ENCODE measurements at places on chromosomes 11 and 22. TPM values are rescaled to one million over a fixed set of nuclear protein-coding genes. Genes with fewer than 3 reads are reported as not detected.

DNA sequence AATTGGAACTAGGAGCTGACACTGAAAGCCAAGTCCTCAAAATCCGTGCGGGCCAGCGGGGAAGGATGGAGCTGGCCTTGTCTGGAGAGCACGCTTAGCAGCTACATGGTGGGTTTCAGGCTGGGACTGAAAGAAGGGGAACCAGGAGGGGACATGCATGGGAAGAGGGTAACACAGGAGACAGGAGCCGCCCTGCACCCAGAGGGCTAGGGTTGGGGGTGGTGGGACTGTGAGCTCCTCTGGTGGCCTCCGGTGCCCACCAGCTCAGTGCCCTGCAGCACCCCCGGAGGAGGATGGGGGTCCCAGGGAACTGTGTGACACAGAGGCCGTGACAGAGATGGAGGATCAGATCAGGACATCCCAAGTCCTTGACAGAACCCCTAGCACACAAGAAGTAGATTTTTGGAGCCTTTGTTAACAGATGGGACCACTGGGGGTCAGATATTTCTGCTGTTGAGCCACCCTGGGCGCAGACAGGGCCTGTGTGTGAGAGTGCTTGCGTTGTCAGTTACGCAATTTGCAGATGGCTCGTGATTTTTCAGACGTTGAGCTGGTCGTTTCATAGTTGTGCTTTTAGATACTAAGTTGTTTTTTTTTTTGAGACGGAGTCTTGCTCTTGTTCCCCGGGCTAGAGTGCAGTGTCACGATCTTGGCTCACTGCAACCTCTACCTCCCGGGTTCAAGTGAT lies 21.3 kb upstream of the GRAMD4 start:
- DNase-seq = no peak

GRCh38 chr11:81787584-81788049 lies 946.0 kb downstream of the FAM181B start:
- no peak for DNase-seq

DNA sequence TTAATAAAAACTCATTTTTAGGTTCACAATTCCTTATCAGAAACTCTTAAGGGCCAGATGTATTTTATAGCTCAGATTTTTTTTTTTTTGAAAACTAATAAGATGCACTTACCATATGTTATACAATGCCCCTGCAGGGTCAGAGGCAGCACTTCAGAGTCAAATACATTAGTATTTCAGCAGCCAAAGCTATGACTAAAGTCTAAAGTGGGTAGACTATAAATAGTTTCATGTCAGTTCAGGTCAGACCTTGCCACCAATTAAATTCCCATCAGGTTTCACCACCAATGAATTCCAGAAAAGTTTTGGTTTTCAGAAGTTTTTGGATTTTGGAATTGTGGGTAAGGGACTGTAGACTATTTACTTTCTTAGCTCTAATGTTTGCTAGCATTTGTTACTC lies 75.9 kb downstream of the FAM83F start:
- DNase-seq = no peak

- DNase-seq = peak; percentile 75
Observed at GRCh38 chr22:41198027-41198580, 7.0 kb upstream of the L3MBTL2 start.

DNA sequence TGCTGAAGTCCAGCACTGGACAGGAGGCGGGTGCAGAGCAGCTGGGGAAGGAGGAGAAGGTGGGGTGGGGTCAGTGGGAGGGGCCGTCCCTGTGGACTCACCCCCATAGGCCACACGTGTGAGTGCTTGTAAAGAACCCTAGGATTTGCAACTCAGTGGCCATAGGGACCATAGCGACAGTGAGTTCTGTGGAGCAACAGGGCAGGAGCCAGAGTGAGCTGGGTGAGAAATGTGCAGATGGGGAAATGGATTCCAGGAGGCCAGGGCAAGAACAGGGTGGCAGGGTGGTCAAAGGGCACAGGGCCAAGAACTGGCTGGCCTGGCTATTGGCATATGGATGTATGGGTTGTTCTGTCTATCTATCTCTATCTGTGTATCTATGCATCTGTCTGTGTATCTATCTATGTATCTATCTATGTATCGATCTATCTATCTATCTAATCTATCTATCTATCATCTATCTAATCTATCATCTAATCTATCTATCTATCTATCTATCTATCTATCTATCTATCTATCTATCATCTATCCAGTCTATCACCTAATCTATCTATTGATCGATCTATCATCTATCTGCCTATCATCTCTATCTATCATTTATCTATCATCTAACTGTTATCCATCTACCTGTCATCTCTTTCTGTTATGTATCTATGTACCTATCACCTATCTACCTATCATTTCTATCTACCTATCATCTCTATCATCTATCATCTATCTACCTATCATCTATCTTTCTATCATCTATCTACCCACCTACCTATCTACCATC lies 889.0 kb downstream of the TBC1D22A start:
- DNase-seq = no peak

DNA sequence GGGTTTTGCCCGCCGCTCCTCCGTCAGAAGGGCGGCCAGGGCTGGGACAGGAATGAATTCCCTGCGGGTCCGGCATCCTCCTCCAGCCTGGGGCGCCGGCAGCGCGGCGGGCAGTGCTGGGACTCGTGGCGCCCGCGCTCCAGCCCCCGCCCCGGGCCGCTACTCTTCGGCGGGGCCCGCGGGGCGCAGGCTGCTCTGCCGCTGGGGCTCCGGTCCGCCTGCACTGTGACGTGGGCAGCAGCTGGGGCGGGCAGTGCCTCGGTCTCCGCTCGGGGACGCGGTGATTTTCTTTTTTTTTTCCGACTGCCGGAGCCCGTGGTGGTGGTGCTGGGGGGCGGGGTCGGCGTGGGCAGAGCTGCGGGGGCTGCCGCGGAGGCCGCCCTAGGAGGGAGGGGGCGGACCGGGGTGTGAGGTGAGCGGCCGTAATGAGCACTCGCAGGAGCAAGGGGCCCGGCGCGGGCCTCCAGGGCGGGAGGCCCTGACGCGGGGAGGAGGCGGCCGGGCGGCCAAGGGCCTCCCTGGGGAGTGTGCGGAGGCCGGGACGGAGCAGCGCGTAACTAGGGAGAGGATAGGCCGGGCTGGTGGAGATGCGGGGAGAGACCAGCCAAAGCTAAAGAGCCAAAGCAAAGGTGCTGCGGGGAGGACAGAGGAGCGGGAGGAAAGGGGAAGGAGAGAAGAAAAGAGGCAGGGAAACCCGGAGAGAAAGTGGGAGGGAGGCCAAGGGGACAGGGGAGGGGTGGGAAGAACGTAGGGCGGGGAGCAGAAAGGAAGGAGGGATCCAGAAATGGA lies 73.3 kb upstream of the ZBED5 start:
- peak; percentile 90 for DNase-seq

DNA sequence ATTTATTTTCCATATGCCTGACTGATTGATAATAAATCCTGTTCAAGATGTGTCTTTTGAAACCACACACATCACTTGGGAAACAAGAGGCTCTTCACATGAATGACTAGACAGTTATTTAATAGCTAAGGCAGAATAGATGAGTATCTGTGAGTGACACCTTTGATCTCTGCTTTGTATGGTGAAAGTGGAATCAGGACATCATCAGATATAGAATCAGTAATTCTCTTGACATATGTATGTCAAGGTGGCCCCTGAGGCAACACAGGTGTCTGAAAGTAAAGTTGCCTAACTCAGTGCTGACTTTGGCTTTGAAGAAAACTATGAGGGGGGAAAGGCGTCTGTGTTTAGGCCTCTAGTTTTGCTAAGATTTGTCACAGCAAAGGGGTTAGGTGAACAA lies 11.5 kb upstream of the CASP4 start:
- no peak for DNase-seq

DNA sequence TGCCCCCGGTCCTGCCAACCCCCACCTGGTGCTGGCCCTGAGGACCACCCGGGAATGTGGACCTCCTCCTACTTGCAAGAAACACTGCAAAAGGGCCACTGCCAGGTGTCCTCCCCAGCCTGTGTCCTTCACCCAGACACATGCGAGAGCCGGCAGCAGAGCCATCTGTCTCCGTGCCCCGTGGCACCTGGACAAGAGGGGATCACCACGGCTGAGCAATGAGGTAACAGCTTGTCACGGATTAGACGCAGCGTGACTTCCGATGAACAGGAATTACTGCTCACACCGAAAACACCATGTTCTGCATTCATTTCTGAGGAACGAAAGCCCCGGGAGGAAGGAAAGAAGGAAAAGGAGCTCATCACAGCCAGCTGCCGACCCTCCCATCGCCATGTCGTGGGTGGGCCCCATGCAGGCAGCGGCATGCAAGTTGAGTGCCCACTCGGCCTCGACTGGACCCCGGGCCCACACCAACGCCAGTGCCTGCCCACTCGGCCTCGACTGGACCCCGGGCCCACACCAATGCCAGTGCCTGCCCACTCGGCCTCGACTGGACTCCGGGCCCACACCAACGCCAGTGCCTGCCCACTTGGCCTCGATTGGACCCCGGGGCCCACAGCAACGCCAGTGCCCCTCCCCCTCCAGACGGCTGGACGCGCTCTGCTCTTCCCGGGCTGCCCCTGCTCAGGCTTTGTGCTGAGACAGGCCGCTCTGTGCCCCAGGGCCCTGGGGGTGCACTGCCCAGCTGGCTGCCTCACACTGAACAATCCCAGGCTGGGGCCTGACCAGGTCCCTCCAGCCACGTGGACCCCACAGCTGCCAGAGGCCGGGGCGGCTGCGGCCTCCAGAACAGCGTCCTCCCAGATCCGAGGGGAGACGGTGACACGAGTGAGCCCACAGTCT lies 22.0 kb downstream of the CHID1 start:
- no peak for DNase-seq

DNA sequence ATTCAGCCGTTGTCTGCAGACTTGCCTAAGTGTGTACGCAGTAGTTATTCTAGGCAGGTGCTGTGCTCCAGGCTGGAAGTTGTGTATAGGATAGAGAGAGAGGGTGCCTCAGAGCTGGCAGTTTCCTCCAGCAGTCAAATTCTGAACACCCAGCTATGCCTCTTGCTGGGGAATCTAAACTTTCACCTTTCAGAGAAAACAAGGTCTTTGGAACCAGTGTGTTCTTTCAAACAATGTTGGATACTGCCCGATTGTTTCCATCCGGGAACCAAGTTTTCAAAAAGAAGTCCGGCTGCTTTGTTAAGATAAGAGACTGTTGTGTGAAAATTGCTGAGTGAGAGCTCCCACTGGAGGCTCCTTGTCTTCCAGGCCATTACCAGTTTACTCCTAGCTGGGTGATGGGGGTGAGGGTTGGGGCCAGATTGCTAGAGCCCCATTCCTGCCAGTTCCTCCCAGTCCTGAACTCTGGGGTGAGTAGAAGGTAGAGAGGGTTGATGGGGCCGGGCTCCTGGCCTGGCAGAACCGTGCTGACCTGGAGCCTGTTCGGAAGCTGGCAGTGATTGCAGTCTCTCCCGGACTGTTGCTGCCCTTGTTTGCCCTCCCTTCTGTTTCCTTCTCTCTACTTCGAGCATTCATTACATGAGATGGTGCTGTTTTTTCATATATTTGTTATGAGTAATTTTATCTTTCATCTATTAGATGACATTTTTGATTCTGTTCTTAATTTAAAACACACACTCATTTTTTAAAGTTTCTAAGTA lies 150.2 kb downstream of the TEAD1 start:
- no peak for DNase-seq

DNA sequence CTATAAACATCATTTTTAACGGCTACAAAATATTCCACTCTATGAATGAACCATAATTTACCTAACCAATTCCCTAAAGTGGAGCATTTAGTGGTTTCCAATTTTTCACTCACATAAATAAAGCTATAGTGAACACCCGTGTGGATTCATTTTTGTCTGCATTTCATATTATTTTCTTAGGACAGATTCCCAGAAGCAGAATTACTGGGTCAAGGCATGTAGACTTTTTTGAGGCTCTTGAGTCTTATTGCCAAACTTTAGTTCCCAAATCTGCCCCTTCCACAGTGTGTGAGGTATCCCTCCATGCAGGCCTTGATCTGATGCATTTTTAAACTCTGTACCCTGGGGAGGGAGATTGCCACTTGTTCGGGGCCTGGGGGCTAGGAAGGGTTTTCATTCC lies 198.2 kb downstream of the TENM4 start:
- DNase-seq = no peak

- DNase-seq = peak; percentile 29
Observed at GRCh38 chr22:47551431-47551775, 789.0 kb downstream of the TBC1D22A start.

- DNase-seq = peak; percentile 2
Observed at GRCh38 chr11:47271328-47271727, 1.4 kb downstream of the MADD start.

DNA sequence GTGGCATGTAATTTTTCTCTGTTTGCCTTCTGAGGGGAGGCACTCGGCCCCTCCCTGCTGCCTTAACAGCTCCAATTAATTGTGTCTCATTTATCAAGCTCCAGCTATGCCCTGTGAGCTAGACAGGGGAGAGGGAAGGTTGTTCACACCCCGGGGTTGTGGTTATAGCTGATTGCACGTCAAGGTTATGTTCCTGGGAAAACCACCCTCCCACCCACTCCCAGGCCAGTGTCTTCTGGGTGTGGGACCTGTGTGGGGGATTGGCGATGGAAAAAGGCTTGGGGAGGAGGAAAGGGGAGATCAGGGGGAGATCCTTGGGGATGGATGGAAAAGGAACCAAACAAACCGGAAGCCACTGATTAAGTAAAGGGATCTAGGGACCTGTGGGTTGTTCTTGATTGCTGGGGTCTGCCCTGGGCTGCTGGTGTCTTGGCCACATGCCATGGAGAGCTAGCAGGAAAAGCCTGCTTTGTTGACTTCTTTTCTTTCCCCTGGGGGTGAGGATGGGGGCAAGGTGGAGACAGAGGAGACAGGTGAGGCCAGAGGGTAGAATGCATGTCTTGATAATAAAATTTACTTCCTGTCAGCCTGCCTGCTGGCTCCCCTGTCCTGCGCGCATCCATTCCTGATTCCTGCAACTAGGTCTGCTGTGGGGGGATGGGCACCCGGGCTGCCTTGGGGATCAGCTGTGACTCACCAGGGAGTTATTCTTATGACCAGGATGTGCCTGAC lies 13.5 kb upstream of the SORL1-AS1 start:
- DNase-seq = peak; percentile 95

GRCh38 chr11:112614605-112615004 lies 346.6 kb upstream of the NCAM1 start:
- DNase-seq = no peak

DNA sequence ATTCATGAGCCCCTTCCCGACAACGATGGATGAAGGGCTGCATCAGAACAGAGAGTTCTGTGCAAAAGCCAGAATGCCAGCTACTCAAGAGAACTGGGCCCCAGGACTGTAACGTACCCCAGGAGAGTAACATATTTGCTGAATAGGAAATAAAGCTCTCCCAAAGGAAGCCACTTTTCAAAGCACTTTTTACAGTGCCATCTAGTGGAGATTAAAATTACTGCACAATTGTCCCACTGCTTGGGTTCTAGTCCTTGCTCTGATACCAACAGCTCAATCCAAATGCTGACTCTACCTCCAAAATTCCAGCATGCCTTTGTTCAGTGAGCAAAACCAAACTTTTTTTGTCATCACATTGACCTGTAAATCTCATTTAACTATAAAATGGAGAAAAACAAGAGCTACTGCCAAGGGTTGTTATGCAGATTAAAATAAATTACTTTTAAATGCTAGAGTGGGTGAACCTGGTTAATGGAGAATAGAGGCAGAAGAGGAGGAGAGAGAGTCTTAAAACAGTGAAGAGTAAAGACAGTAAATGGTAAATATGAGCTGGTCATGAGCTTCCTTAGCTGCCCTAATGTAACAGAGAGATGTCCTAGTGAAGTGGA lies 87.6 kb upstream of the FSHB start:
- DNase-seq = no peak

The ARHGEF17 gene
- total RNA-seq = 99.1 TPM

The C11orf87 gene
- not detected for total RNA-seq

The SLC17A6 gene
- not detected for total RNA-seq

The NLRP14 gene
- total RNA-seq = not detected

The CLMP gene
- 24.6 TPM for total RNA-seq

The MS4A14 gene
- 2.2 TPM for total RNA-seq

All from posterior vena cava (tissue), 2 donors.